ENCODE measurements at places on chromosomes 16 and 17.

DNA sequence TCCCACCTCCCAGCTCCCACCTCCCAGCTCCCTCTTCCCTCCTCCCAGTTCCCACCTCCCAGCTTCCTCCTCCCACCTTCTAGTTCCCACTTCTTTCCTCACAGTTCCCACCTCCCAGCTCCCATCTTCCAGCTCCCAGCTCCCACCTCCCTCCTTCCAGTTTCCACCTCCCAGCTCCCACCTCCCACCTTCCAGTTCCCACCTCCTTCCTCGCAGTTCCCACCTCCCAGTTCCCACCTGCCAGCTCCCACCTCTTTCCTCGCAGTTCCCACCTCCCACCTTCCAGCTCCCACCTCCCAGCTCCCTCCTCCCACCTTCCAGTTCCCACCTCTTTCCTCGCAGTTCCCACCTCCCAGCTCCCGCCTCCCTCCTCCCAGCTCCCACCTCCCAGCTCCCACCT, 10.4 kb upstream of the MC1R start:
- DNase-seq, result no peak

GRCh38 chr16:68469796-68470460, 21.6 kb upstream of the SMPD3 start:
- no peak for DNase-seq

GRCh38 chr16:22375117-22375962, 921 bp upstream of the CDR2 start:
- DNase-seq, result no peak

DNA sequence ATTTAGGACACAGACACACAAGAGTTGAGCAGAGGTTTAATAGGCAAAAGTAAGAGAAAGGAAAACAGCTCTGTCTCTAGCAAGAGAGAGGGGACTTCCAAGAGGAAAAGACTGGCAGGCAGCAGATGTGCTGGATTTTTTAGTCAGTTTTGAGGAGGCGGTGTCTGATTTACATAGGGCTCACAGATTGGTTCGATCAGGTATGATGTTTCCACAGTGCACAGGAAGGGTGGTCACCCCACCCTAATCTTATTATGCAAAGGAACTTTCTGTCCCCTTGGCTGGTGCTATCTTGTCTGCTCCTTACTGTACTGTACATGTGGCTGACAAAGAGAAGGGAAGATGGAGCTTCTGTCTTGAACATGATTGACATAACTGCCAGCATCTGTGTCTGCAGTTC, 25.3 kb downstream of the BFAR start:
- DNase-seq, result no peak

DNA sequence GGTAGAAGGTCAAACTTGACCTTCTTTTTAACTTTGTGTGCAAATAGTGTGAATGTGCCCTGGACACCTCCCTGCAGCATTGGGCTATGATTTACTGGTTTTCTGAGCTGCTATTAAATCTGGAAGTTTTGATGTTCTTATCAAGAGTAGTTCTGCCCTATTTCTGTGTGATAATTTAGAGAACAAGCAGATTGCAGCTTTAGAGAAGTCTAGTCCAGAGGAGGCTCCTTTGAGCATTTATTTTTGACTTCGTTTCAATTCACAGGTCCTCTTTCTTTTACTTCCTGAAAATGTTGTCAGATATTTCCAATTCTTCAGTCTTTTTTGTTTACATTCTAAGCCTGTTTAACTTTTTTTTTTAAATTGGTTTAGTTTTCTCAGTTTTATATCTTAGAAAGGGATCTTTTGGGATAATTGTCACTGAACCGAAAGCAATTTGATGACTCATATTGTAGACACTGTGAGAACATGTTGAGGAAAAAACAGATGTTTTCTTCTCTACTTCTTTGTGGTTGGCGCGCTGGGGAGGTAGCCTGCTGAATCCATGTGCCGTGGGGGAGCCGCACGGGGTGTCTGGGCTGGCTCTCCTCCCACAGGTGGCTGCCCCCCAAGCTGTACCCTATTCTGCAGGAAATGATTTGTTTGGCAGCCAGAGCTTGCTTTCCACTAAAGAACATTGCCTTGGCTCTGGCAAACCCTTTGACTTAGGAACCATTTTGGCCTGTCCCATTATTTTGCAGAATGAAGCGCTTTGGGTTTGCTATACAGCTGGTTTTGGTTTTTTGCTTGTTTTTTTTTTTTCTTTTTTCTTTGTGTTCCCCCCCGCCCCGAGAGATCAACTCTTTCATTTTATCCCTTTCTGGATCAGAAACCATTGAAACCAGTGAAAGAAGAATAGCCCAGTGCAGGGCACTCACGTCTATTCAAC, 53.4 kb downstream of the MFSD11 start:
- peak; percentile 38 for DNase-seq

GRCh38 chr17:36142235-36142634, 34.2 kb downstream of the TBC1D3B start:
- DNase-seq, result no peak

- peak; percentile 38 for DNase-seq
Observed at GRCh38 chr17:30557916-30558685, 80.9 kb downstream of the GOSR1 start.

- DNase-seq, result no peak
Observed at GRCh38 chr16:66489385-66489784, 60.5 kb downstream of the TK2 start.

GRCh38 chr17:82408288-82408937, 9.7 kb upstream of the HEXD start:
- no peak for DNase-seq

DNA sequence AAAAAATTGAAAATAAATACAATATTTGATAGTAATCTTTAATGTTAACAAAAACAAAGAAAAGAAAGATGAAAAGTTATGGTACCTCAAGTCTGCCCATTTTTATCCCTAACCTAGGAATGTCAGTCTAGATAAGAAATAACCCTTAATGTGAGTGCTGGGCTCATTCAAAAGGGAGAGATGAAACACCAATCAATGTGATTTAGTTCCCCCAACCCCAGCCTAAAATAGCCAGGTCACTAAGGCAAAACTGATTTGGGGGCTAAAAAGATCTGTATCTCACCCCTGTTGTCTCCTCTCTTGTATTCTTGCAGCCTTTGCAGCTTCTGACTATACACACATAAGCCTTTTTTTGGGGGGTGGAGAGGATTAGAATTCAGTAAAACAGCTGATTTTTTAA, 3.2 kb upstream of the IGF2BP1 start:
- DNase-seq, result no peak

DNA sequence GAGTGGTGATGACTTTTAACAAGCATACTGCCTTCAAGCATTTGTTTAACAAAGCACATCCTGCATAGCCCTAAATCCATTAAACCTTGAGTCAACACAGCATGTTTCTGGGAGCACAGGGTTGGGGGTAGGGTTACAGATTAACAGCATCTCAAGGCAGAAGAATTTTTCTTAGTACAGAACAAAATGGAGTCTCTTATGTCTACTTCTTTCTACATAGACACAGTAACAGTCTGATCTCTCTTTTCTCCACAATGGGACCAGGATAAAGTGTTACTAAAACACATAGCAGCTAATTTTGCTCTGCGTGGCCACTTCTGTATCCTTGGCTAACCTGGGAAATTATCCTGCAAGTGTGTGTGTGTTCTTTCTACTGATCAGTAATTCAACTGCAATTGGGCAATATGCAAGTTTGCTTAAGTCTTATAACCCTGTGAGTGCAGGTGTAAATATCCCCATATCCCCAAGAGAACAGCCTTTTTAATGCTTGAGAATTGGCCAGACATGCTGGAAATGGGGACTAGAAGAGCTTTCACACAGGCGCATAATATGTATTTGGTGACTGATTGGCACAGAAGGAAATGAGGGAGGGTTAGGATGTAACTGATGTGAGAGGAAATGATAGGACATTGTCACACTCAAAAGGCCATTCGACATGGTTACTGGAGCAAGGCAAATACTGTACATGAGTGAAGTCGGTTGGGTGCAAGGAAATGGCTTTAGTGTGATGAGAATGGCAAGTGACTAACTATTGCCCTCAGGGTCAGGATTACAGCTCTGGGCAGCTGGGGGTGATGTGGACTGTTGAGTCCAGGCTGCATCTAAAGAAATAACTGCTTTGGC, 10.8 kb upstream of the ANKS4B start:
- no peak for DNase-seq

- peak; percentile 27 for DNase-seq
Observed at GRCh38 chr16:86914876-86915717, 336.7 kb downstream of the FOXL1 start.

DNA sequence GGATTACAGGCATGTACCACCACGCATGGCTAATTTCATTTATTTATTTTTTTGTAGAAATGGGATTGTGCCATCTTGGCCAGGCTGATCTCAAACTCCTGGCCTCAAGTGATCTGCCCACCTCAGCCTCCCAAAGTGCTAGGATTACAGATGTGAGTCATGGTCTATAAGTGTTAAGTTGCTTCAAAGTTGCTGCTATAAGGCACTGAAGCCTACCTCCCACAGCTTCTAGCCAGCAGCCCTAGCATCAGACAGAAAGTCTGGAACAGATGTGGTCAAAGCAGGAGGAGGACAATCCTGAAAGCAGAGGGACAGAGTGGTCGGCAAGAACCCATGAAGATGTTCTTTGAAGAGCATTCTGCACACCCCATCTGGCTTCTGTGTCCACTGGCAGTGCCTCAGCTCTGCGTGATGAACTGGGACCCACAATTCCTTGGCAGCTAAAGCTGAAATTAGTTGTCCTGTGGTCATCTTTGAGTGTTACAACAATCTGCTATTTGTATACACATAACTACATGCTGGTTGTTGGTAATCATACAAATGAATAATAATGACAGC, 11.2 kb downstream of the MAP3K14 start:
- peak; percentile 74 for DNase-seq

DNA sequence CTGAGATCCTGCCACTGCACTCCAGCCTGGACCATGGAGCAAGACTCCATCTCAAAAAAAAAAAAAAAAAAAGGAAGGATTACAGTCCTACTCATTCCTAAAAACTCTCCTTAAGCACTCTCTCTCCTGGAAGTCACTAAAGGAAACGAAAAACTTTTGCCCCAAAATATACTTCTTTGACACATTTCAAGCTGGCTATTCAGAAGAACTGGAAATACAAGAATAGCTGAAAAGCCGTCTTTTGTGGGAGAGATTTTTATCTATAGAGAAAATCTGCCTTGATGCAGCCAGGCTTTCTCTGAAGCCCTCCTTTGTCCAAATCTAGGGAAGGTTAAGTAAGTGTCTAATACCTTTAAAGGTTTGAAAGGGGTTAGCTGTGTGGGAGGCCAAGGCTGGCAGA, 16.9 kb upstream of the MARVELD3 start:
- DNase-seq, result no peak

- DNase-seq, result no peak
Observed at GRCh38 chr17:27290916-27291598, 2.9 kb upstream of the WSB1 start.

DNA sequence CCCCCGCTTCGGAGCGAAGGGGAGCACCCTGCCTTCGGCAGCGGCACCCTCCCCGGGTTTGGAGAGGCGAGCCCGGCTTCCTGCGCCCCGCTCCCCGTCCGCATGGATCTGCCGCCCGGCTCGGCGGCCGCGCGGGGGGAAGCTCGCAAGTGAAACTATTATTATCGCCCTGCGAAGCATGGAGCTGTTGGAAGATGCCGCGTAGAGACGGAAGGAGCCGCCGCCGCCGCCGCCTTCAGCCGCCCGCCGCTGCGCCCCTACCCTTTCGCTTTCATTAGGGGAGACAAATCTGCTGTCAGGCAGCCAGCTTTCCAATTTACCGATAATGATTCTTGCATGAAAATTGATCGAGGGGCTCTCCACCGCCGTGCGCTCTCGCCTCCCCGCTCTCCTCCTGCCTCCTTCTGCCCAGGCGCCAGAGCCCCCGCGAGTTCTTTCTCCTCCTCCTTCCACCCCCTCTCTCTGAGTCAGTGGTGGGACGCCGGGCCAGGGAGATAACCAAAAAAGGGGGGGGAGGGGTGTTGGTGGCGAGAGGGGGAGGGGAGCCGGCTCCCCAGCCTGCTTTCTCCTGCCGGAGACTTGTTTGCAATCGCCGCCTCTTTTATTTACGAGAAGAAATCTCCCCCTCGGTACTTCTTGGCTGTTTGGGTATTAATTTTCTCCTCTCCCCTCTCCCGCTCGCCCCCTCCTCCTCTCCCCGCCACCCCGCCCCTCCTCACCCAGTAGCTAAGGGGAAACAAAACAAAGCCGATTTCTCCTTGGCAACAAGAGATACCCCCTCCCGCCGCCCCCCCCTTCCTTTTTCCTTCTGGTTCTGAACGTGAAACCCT, 58.0 kb upstream of the GSE1 start:
- peak; percentile 67 for DNase-seq

DNA sequence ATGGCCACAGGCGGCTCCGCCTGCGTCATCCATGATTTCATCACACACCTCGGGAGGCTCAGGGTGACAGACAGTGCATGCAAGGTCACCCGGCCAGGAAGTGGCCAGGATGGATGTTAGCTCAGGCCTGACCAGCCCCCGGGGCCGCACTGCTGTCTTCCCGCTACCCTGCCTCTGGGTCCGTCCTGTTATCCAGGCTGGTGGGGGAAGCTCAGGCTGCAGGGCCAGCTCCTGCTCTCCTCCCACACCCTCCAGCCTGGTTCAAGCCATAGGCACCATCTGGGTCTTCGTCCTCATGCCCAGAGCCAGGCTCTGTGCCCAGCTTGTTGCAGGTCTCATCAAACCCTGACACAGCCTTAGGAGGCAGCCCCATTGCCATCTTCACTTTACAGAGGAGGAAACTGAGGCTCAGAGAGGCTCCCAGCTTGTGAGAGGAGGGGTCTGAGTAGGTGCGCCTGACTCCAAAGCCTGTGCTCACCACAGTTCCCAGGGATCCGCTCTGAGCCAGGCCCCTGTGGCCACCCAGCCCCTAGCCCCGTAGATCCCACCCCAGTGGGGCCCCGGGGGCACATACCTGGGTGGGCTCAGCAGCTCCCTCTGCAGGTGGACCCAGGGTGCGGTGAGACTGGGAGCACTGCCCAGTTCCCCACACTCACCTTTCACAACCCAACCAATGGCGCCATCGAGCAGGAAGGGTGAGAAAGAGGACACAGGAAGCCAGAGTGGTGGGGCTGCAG, 412 bp upstream of the ADGRG3 start:
- DNase-seq, result peak; percentile 38

GRCh38 chr16:50304467-50305440, 38.4 kb downstream of the ADCY7 start:
- DNase-seq, result no peak

DNA sequence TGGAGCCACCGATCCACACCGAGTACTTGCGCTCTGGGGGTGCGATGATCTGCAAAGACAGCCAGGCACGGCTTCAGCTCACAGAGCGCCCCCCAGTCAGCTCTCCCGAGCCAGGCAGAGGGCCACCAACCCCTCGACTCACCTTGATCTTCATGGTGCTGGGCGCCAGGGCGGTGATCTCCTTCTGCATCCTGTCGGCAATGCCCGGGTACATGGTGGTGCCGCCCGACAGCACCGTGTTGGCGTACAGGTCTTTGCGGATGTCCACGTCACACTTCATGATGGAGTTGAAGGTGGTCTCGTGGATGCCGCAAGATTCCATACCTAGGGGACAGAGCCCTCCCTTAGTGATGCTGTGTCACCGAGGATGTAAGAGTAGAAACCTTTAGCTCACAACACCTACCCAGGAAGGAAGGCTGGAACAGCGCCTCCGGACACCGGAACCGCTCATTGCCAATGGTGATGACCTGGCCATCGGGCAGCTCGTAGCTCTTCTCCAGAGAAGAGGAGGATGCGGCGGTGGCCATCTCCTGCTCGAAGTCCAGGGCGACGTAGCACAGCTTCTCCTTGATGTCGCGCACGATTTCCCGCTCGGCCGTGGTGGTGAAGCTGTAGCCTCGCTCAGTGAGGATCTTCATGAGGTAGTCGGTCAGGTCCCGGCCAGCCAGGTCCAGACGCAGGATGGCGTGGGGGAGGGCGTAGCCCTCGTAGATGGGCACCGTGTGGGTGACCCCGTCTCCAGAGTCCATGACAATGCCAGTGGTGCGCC, 1.6 kb downstream of the ACTG1 start:
- no peak for DNase-seq

GRCh38 chr17:37405955-37406634, 541 bp downstream of the ACACA start:
- DNase-seq, result no peak
